Activated CD8-positive, alpha-beta memory T cell treated with anti-CD3 and anti-CD28 coated beads for 1 hour (primary cell): ENCODE measurements at places on chromosomes 7 and 10.
A peak's percentile ranks its signal among the peaks of the same experiment; 100 is the strongest.

- DNase-seq, result no peak
Measured at GRCh38 chr7:8564281-8564680, 130.9 kb downstream of the NXPH1 start.

GRCh38 chr10:83991986-83992753, 147.1 kb upstream of the GHITM start:
- no peak for DNase-seq

DNA sequence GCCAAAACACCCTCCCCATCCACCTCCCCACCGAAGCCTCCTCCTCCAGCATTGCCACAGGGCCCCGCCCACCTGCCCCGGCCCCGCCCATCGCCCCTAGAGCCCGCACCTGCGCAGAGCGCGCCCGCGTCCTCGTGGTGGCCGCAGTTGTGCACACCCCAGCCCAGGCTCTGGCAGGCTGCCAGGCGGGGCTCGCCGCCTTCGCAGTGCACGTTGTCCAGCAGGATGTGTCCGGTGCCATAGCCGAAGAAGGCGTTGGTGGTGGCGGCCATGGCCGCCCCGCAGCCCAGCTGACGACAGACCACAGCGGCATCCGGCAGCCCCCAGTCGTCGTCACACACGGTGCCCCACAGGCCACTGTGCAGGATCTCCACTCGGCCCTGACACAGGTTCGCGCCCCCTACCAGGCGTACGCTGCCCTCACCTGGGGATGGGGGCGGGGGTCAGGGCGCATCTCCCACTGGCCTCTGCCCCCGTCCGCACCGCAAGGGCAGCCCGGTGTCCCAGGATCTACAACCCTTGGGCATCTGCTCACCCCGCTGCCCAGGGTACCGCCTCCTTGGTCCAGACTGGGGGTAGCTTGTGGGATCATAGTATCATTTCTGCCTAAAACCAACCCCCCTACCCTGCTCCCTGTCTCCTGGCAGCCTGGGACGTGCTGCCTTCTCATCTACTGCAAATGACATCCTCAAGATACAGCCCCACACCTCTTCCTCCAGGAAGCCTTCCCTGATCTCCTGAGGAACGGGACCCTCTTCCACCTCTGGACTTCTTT, 11.9 kb downstream of the SSC4D start:
- peak; percentile 75 for DNase-seq

GRCh38 chr7:78179211-78179610, 380.6 kb downstream of the PHTF2 start:
- DNase-seq, result no peak

DNA sequence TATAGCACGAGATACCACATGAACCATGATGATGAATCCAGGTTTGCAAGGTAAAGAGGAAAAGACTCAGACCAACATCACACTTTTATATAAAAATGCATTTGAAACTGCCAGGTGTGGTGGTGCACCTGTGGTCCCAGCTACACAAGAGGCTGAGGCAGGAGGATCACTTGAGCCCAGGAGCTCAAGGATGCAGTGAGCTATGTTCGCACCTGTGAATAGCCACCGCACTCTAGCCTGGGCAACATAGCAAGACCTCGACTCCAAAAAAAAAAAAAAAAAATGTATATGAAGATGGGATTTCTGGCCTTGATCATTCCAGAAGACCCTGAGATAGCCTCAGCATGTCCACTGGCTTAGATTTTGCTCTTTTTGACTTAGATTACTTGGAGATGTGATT, 161.6 kb downstream of the PARD3 start:
- DNase-seq, result no peak

- no peak for DNase-seq
Measured at GRCh38 chr7:151864081-151864480, 12.8 kb downstream of the PRKAG2 start.

DNA sequence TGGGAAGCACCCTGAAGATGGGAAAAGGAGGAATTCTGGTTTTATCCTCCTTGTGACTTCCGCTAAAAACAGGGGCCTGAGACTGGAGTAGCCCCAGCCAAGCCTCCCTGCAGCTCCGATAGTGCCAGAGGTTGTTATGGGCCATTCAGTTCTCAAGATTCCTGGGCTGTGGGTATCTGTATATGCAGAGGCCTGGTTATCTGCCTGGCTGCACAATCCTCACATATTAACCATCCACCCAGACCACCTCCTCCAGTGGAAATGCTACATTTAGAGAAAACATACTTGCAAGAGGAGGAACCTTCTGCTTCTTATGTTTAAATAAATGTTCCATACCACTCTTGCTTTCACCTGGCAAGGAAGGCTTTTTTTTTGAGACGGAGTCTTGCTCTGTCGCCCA, 34.6 kb downstream of the ARL3 start:
- DNase-seq, result no peak
